ENCODE measurements at places on chromosomes 1 and 21.
A peak's percentile ranks its signal among the peaks of the same experiment; 100 is the strongest.

- DNase-seq = no peak
These were observed 6.0 kb upstream of the TUT4 start for GRCh38 chr1:52558941-52559340.

DNA sequence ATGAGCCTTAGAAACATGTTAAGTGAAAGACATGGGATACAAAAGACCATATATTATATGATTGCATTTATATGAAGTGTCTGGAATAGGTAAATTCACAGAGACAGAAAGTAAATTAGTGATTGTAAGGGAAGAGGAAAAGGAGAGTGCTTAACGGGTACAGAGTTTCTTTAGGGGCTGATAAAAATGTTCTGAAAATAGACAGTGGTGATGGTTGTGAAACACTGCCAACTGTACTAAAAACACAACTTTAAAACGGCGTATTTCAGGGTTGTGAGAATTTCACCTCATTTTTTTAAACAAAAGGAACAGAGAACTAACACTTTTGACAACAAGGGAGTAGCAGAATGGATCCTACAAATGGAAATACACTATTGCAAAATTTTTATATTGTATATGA, 13.4 kb downstream of the COP1 start:
- no peak for DNase-seq

GRCh38 chr1:230321341-230321740, 104.8 kb downstream of the PGBD5 start:
- no peak for DNase-seq

- peak; percentile 76 for DNase-seq
These were observed 17.3 kb upstream of the PCSK9 start for GRCh38 chr1:55021942-55022546.
